Cerebellum (tissue), 4 donors: ENCODE measurements at places on chromosomes 1 and 21. TPM values are rescaled to one million over a fixed set of nuclear protein-coding genes. Genes with fewer than 3 reads are reported as not detected.

Gene CYYR1
- total RNA-seq: 7.0 TPM

Gene BMP8B
- 1.5 TPM for total RNA-seq

Gene NEXN
- 3.2 TPM for total RNA-seq

Gene FAM72B
- 1.7 TPM for total RNA-seq

Gene TNN
- total RNA-seq: 2.5 TPM

Gene SPATA46
- not detected for total RNA-seq

Gene BOLA1
- total RNA-seq: 6.5 TPM

Gene CRYAA
- total RNA-seq: not detected

Gene PLPP3
- 64.6 TPM for total RNA-seq

Gene DAB1
- total RNA-seq: 71.6 TPM

Gene OXCT2
- total RNA-seq: 1.00 TPM

Gene SPATA21
- not detected for total RNA-seq

Gene ADAMTS5
- total RNA-seq: 5.8 TPM

Gene KIRREL1
- total RNA-seq: 21.5 TPM

Gene NCAM2
- total RNA-seq: 62.0 TPM

Gene RNU1-1
- 40,842 TPM for total RNA-seq

Gene GJA4
- total RNA-seq: 3.8 TPM

Gene RNU1-4
- 40,842 TPM for total RNA-seq

Gene MASP2
- total RNA-seq: 0.18 TPM

Gene PROK1
- total RNA-seq: not detected

Gene NTRK1
- 1.6 TPM for total RNA-seq

Gene LCE2A
- not detected for total RNA-seq

Gene APCS
- total RNA-seq: not detected
